ENCODE measurements at places on chromosomes 4 and X. TPM values are rescaled to one million over a fixed set of nuclear protein-coding genes. Genes with fewer than 3 reads are reported as not detected.

The ESX1 gene
- 0.10 TPM for total RNA-seq

The TRIML2 gene
- total RNA-seq: not detected

The GAGE1 gene
- not detected for total RNA-seq

The MAGED4 gene
- total RNA-seq: 39.7 TPM

The GRXCR1 gene
- total RNA-seq: not detected

The XAGE1A gene
- total RNA-seq: not detected

DNA sequence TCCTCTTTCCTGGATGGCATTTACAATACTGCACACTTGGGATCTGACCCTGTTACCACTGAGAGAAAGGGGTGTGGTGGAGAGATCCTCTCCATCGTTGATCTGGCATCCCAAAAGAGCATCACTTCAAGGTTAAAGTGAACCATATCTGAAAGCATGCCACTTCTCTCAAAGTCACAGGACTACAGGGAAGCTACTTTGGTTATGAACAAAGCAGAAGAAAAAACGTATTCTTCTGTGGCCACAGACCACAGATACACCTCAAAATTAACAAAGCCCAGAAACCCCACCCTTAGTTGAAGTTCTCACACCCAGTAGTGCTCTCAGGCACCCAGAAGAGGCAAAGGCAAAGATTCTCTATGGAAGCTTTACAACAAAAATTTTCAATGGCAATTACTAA lies 108.3 kb downstream of the JADE1 start:
- DNase-seq: no peak

GRCh38 chr4:177190995-177191580 lies 118.6 kb upstream of the NEIL3 start:
- no peak for DNase-seq

DNA sequence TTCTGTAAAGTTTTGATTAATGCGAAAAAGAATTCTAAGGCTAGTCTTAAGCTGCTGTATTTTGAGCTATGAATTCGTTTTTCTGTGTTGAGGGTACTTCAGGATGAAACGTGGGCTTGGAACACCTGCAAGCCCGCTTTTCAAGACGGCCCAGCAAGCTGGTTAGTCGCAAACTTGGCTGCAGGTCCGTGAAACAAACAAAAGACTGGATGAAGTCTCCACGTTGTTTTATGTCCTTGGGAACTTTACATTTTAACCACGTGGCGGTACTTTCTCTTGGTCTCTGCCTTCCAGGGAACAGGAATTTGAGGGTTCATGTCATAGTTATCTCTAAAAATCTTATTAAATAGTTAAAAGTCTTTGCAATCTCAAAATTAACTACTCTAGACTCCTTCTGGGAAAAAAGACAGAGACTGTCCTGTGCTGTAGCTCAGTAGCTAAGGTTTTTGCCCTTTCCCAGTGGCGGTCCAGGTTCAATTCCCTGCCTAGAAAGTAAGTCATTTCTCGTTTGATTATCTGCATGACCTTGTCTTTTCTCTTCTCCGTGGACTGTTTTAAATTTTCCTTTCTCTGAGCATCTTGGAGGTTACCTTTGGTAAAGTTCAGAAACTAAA lies 21.0 kb downstream of the TENM3 start:
- DNase-seq: no peak

DNA sequence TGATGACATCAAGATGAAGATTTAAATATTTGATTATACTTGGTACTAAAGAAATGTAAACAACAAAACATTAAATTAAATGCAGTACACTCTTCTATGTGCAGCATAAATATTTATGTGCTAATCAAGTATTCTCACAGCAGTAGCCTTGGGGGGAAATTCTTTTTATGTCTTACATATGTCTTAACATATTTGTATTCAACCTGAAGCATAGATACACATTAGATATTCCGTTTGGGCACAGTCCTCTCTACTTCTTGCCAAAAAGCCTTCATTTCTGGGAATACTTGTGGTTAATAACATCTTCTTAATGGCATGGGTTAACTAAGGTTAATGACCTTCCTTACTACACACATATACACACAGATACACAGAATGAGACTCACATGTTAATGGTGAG lies 19.8 kb downstream of the TMPRSS11F start:
- DNase-seq: no peak

DNA sequence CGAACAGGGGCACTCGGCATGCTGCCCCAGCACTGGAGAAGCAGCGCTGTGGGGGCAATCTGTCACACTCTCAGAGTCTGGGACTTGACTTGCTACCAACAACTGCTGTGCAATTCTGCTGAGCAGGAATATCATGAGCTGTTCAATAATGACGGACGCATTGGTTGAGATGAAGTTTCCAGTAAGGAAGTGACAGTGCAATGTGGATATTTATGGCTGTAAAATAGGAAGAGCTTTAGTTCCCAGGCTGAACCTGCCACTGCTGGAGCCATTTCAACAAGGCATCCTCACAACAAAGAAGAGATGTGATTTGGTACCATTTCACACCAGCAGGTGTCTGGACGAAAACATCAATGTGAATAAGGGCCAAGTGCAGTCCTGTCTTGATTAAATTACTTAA lies 24.2 kb downstream of the CHST7 start:
- no peak for DNase-seq

DNA sequence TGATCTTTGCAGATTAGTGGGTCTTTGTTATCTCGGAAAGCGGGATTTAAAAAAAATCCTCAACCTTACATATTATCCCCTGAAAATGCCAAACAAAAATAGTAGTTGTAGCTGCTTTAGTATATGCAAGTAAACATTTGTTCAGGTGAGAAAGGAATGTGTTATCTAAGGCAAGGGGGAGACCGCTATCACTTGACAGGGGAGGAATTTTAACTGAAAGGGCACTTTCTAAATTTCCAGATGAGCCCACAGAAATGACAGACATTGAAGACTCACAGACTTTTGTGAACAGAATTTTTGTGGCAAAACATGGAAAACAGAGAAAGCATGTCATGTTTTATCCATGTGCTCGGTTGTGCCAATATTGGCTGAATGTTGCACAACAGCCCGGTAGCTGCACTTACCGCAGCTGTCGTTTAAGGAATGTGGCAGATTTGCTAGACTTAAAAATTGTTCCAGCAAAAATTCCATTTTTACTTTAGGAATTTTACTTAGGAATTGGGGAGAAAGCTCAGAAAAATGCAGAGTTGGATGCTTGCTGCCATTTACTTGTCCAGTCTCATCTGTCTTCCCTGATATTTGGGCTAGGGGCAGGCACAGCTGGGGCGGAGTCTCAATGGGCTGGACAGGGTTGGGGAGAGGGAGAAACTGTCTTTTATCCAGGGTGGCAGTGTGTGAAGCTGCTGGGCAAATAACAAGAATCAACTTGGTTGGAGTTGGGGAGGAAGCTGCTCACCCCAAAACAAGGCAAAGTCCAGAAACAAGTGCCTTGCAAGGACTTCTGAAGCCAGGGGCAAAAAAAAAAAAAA lies 94.6 kb upstream of the RPS6KA3 start:
- no peak for DNase-seq

DNA sequence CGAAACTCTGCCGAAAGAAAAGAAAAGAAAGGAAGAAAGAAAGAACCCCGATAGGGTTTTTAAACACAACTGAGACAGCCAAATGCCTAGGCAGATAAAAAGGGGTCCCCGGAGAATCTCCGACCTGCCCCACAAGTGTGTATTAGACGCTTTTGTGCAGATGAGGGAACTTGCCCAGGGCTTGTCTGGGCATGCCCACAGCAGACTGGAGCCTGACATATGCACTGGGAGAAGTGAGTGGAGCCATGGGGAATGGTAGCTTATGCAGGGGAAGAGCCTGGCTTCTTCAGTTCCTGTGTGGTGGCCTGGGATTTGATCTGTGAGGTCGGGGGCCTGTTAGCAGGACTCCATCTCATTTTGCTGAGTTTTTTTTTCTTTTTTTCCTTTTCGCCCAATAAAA lies 199.0 kb downstream of the GPC3 start:
- no peak for DNase-seq

DNA sequence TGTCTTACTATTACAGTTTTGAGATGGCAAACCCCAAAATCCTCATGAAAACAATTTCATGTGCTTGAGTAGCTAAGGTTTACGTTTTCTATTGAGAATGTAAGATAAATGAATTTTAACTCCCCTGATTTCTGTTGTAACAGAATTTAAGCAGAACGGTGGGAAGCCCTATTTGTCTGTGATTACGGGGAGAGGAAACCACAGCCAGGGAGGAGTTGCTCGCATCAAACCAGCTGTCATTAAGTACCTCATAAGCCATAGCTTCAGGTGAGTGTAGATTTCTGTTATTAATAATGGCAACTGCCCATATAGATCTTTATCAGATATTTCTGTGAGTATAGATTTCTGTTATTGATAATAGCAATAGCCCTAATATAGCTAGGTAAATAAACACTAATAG lies 44.2 kb upstream of the RHOH start:
- no peak for DNase-seq

DNA sequence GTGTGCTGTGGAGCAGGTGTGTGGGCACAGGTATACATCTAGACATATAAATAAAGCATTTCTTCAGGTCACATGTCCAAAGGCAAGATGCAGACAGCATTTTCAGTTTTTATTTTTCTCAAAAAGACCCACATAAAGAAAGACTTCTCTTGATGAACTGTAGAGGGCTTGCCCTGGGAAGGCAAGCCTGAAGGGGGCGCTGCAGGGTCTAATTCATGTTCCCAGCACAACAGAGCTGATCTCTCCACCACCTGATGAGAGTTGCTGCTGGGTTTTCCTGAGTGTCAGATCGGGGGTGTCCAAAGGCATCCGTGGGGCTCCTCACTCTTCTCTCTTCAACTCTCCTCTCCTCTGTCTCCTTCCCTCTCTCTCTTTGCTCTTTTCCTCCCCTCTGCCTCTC lies 26.6 kb downstream of the ADRA2C start:
- no peak for DNase-seq

GRCh38 chr4:2689825-2690700 lies 66.1 kb downstream of the TNIP2 start:
- no peak for DNase-seq

- DNase-seq: no peak
Measured at GRCh38 chr4:159204566-159204965, 101.7 kb downstream of the RAPGEF2 start.

DNA sequence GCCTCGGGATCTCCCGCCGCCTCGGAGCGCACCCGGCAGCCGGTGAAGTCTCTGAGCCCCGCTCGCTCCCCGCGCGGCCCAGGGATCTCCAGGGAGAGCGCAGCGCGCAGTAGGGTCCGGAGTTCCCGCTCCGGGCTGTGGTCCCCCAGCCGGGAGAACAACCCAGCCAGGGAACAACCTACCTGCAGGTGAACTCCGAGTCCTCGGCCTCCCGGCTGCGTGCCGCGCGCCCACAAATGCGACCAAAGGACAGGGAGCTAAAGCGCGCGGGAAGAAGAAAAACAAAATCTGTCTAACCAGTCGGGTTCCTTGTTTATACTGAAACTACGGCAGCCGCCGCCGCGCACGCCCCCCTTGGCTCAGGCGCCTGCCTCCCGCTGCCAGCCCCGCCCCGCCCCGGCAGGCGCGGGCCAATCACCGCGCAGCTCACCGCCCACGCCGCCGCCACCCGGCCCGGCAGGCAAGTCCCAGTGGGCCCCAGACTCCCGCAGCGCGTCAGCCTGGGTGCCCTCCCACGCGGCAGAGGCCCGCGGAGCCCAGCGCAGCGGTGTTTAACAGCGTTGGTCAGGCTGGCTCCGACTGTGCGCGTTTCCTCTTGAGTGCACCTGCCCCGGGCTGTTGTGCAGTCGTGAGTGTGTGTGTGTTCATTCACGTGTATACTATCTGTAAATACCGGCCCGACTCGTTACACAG lies at the start of gene RASGEF1B:
Gene RASGEF1B (minus strand): TSS at position 320 of the 693 bp plus-strand sequence. CDS start 12,399 bp downstream, outside the sequence.
- DNase-seq: peak; percentile 96

DNA sequence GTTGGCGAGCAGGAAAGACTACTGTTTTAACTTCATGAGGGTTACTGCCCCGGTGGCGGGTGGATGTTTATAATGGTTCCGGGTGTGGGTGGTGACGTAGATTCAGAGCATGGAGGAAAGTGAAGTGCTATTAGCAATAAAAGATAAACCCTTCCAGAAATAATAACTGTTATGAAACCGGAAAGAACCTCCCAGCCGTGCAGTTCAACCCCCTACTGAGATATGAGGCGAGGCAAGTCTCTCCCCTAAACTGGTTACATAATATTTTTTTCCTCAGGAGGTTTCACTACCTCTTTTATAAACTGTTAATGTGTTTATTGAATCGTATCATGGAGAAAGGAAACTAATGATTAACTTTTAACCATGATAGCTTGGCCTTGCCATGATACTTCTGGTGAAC lies 33.9 kb upstream of the STIM2 start:
- DNase-seq: no peak

GRCh38 chr4:6763330-6763851 lies 19.1 kb upstream of the KIAA0232 start:
- DNase-seq: no peak

DNA sequence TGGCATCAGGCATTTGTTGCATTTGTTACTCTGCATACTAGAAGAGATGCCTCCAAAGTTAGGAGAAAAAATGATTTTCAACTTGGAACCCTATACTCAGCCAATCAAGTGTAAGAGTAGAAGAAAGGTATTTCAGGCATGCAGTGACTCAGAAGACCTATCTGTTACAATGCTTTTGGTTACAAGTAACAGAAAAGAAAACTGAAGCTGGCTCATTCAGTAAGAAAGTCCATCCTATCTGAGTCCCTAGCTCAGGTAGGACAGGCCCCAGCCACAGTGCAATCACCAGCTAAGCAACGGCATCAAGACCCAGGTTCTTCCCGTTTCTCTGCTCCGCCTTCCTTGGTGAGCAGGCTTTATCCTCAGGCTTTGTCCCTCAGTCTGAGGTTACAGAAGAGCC lies 23.3 kb downstream of the MECP2 start:
- DNase-seq: no peak

DNA sequence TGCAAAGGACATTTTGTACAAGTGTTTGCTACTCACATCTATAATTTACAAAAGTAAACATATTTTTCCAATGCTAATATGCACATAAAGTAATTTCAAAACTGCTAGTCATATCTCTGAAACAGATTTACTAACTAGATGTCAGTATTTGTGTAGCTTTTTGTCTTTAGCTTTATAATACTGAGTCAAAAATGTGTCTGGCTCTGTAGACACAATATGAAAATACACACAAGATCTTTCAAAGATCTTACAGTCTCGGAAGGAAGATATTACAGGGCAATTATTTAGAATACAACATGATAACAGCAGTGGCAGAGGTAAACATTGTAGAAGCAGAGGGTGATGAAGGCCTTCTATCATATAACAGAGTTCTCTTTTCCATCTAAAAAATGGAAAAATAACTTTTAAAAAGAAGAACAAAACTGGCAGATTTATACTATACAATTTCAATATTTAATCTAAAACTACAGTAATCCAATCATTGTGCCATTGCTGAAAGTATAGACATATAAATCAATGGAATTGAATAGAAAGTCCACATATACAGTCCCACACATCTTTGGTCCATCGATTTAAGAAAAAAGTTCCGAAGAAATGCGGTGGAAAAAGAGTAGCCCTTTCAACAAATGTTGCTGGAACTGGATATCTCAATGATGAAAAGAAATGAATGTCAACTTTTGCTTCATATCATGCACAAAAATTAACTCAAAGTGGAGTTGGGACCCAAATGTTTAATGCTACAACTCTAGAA lies 29.4 kb downstream of the ARAP2 start:
- no peak for DNase-seq

- no peak for DNase-seq
Measured at GRCh38 chrX:54995621-54996020, 1.6 kb upstream of the PFKFB1 start.
